ENCODE measurements at places on chromosomes 5 and 9. TPM values are rescaled to one million over a fixed set of nuclear protein-coding genes. Genes with fewer than 3 reads are reported as not detected.

Gene PRPF4
- 32.4 TPM for total RNA-seq

DNA sequence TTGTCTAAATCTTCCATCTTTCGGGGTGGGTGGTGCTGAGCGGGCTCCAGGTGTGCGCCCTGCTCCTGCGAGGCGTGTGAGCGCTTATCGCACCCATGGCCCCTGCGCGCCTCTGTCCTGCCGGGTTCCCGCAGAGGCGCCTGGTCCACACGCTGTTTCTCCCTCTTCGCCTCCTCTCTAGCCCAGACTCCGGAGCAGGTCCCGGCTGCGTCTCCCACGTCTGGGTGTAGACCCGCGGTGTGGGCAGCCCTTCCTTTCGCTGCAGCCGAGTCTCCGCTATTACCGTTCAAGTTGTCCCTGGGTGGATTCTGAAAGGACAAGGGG lies 40.5 kb upstream of the PLEKHG4B start:
- no peak for DNase-seq
- peaks cover 3% of the 10 kb centered on the region for H3K4me1 ChIP-seq
- no peak overlapping the region for H3K27ac ChIP-seq
- H3K36me3 ChIP-seq = no peaks in the 10 kb centered on the region

- peaks cover 7% of the 10 kb centered on the region for H3K27me3 ChIP-seq
- no peaks in the 10 kb centered on the region for H3K4me1 ChIP-seq
- H3K27ac ChIP-seq = no peak overlapping the region
These were observed 284.5 kb downstream of the SPOCK1 start for GRCh38 chr5:137214446-137215189.

GRCh38 chr9:79809931-79810330 lies 238.2 kb downstream of the TLE4 start:
- H3K4me3 ChIP-seq = no peak overlapping the region
- H3K36me3 ChIP-seq = no peaks in the 10 kb centered on the region
- peaks cover 40% of the 10 kb centered on the region for H3K4me1 ChIP-seq

Gene HSD17B4
- total RNA-seq = 56.0 TPM
